ENCODE measurements at places on chromosomes 16 and 17.

DNA sequence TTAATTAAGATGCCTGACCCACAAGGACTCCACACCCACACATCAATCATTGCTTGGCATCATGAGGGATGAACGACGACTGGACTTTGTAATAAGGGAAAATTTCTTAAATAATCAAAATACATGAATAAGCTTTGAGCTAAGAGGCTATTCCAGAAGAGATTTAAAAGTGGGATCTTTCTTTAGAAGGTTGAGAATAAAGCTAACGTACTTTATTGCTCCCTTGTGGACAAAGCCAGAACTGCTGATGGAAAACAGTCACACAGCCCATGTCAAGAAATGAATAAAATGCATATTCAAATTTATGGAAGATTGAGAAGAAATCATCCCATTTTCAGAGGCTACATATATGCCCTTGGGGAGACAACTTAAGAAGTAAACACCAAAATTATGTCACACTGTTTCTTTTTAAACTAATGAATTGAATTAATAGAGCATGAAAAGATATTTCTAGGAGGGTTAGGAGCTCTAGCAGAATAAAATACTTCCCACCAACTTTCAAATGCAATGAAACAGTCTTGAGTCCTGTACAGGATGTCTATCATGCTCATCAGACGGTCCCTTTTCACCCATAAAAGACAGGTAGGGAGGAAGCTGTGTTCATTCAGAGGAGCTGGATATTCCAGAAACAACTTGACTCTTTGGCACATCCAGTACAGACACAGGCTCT, 60.2 kb upstream of the PHOSPHO1 start:
- no peak for DNase-seq

GRCh38 chr17:34990921-34991365, 10.6 kb downstream of the LIG3 start:
- no peak for DNase-seq

- no peak for DNase-seq
These were observed 68.1 kb downstream of the TMEM132E start for GRCh38 chr17:34647511-34647910.

DNA sequence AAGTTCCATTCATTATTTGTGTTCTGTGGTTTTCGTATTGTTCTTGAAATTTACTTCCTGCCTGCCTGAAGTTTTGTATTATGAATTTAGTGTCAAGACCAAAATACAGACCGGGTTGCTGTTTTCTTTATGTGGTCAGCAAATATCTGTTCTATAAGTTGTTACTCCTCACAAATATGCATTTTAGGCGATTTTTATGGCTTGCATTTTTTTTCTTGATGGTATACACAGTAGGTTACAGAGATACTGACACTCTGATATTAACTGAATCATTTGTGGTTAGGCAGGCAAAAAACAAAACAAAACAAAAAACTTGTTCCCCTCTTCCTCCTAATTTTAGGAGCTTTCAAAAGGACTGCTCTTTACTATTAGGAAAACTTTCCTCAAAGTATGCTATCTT, 52.6 kb downstream of the BCAS3 start:
- no peak for DNase-seq

DNA sequence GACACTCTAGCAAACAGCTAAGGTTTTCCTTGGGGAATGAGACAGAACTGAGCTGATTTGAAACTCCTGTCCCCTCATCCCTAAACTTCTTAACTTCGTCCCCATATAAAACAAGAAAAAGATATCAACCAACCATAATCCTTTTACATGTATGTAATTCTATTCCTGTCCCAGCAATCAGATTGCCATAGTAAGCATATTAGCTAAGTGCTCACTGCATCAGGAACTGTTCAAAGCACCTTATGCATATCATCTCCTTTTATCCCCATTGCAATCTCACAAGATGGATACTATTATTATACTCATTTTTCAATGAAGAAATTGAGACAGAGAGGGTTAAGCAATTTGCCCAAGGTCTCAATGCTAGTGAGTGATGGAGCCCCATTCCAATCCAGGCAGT, 6.8 kb downstream of the KIF18B start:
- no peak for DNase-seq

- no peak for DNase-seq
These were observed 10.1 kb downstream of the GJD3 start for GRCh38 chr17:40354221-40355122.

DNA sequence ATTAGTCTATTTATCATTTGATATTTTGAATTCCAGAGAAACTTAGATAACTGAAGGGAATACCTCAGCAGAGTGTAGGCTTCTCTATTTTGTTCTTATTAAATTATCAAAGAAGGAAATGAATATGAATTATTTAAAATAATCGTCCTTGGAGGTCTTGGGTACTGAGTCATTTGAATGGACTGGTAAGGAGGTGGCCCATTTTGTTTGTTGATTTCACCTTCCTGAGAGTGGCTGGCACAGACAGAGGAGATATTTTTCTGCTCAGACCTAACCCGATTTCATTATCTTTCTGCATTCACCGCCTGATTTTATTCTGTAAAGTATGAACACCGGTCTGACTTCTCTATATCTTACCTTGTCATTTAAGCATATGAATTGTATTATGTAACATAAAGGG, 88.0 kb downstream of the USP22 start:
- no peak for DNase-seq

- no peak for DNase-seq
These were observed 23.5 kb downstream of the KIAA0513 start for GRCh38 chr16:85051067-85051581.

- no peak for DNase-seq
These were observed 37.2 kb downstream of the GRIN2C start for GRCh38 chr17:74822335-74822938.

DNA sequence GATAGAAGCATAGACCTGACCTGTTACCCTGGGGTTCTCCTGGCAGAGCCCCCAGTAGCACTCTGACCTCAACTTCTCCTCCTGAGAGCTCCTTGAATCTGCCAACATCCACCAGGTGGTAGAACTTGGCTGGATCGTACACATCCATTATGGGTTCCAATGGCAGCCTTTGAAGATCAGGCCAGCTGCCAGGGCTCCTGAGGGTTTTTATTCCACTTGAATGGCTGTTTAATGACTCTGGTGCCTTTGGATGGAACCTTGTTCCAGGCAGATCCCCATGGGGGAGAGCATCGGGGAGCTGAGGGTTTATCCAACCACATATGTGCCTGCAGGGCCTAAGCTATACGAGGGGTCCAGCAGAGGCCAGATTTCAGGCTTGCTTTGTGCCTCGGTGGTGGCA, 47.1 kb upstream of the CLEC19A start:
- no peak for DNase-seq

- DNase-seq: no peak
These were observed 36.9 kb downstream of the SLC47A1 start for GRCh38 chr17:19570544-19571062.

GRCh38 chr16:29230671-29231096, 175.8 kb downstream of the NPIPB11 start:
- DNase-seq: no peak

GRCh38 chr16:50946606-50947005, 204.5 kb downstream of the SALL1 start:
- no peak for DNase-seq
